ENCODE measurements at places on chromosomes 13 and 19.

GRCh38 chr13:98066636-98067035 is 76.3 kb upstream of the FARP1 start:
- DNase-seq: no peak

DNA sequence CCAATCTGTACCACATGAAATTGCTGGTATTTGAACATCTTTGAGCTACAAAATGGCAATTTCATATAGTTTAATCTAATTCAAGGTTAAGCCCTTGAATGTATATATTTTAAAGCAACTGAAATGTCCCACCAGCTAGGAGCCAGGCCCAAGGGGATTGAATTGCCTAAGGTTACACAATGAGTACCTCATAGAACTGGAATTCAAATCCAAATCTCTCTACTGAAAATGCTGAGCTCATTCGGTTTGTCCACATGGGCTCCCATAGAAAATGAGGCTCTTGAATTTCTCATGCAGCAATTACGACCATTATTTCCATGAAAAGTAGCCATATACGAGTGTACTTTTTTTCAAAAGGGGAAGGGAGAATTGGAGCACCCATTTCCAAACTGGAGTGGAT is 31.5 kb upstream of the FNDC3A start:
- DNase-seq: no peak

DNA sequence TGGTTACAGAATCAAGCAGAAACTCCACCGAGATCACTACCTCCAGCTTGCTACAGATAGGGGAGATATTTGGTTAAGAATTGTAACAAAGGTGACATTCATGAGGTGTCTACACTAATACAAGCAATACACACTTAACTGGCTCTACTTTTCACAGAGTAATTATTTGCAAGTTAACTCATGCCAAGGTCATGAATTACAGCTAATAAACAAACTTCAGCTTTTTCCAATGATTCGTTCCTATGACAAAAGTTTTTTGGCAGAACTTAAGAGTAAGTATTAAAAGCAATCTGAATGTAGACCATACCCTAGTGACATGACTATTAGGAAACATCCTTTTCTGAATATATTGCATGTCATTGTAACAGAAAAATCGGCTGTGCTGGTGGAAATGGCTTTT is 72.1 kb downstream of the LHFPL6 start:
- no peak for DNase-seq

DNA sequence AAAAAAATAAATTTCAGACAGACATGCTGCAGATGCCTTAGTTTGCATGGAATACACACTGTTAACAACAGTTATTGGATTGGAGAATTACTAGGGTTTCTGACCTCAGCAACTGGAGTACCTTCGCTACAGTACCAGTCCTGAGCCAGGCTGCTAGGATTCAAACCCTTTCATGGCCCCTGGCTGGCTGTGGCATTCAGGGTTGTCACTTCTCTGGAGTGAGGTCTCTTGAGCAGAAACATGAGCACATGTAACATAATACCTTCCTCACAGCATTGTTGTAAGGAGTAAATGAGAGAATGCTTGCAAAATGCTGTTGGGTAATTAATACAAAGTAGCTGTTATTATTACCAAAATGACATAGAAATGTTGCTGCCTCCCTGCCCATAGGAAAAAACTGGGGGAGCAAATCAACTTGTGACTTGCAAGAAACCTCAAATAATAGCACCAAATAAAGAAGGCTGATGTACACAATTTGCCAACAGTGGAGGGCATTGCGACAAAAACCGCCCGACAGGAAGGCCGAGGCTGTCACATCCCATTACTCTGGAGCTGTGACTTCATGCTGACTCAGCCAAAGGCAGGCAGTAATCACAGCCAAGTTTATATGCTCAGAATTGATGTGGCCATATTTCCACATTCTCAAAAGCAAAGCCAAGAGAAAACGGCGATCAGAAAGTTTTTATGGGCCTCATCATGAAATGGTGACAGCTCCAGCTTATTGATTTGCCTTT is 100.4 kb downstream of the RFC3 start:
- no peak for DNase-seq

- no peak for DNase-seq
Observed at GRCh38 chr13:110445183-110445582, 116.3 kb downstream of the RAB20 start.

DNA sequence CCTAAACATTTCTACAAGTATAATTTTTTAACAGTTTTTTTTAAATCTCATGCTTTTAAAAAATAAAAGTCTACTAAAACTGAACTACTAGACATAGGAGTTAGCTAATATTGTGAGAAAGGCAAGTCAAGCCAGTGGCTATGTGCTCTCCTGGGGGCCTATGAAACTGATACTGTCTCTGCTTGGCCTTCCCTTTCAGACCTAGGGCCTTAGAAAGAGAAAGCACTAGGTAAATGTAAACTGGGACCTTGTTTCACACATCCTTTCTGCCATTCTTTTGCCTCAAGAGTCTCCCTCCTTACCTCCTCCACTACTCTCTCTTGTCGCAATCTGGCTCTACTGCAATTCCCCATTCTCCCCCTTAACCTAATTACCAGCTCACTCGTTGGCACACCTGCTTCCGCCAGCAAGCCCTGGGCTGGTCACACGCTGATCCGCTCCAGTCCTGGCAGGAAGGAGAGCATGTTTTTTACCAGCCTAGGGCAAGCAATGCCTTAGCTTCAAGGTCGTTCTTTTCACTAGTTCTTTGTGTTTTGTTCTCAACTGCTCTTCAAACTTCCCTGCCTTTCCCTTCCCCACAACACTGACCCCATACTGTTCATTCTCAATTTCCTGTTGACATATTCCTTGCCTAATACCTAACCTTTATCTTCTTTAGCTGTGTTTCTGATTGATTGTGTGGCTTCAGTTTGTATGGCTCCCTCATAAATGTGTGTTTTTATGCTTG is 23.1 kb downstream of the TBC1D4 start:
- peak; percentile 20 for DNase-seq

GRCh38 chr19:10965398-10965797 is 4.6 kb downstream of the SMARCA4 start:
- DNase-seq: no peak

- no peak for DNase-seq
Observed at GRCh38 chr19:40466985-40467734, at the start of gene SPTBN4. SPTBN4 (plus strand) TSS chr19:40467001; CDS start chr19:40472622, 5,621 bp downstream.

GRCh38 chr19:51491586-51491985 is 10.0 kb downstream of the SIGLEC12 start:
- no peak for DNase-seq

GRCh38 chr19:2770055-2771013 is 12.7 kb downstream of the SGTA start:
- no peak for DNase-seq

- no peak for DNase-seq
Observed at GRCh38 chr19:13960863-13961784, 8.8 kb downstream of the DCAF15 start.

DNA sequence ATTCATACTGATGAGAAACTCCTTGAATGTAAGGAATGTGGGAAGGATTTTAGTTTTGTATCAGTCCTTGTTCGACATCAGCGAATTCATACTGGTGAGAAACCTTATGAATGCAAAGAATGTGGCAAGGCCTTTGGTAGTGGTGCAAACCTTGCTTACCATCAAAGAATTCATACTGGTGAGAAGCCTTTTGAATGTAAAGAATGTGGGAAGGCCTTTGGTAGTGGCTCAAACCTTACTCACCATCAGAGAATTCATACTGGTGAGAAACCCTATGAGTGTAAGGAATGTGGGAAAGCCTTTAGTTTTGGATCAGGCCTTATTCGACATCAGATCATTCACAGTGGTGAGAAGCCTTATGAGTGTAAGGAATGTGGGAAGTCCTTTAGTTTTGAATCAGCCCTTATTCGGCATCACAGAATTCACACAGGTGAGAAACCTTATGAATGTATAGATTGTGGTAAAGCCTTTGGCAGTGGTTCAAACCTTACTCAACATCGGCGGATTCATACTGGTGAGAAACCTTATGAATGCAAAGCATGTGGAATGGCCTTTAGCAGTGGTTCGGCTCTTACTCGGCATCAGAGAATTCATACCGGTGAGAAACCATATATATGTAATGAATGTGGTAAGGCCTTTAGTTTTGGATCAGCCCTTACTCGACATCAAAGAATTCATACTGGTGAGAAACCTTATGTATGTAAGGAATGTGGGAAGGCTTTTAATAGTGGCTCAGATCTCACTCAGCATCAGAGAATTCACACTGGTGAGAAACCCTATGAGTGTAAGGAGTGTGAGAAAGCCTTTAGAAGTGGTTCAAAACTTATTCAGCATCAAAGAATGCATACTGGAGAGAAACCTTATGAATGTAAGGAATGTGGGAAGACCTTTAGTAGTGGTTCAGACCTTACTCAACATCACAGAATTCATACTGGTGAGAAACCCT is 26.6 kb downstream of the ZNF345 start:
- peak; percentile 3 for DNase-seq

DNA sequence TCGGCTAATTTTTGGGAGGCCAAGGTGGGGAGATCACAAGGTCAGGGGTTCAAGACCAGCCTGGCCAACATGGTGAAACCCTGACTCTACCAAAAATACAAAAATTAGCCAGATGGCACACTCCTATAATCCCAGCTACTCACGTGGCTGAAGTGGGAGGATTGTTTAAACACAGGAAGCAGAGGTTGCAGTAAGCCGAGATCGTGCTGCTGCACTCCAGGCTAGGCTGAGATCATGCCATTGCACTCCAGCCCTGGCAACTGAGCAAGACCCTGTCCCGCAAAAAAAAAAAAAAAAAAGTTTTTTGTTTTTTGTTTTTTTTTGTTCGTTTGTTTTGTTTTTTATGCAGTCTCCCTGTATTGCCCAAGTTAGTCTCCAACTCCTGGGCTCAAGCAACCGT is 21.2 kb downstream of the MAST1 start:
- no peak for DNase-seq

GRCh38 chr19:44303320-44303719 is 1.5 kb downstream of the ZNF235 start:
- DNase-seq: no peak

GRCh38 chr19:15869109-15869555 is 28.7 kb downstream of the CYP4F2 start:
- DNase-seq: peak; percentile 27

DNA sequence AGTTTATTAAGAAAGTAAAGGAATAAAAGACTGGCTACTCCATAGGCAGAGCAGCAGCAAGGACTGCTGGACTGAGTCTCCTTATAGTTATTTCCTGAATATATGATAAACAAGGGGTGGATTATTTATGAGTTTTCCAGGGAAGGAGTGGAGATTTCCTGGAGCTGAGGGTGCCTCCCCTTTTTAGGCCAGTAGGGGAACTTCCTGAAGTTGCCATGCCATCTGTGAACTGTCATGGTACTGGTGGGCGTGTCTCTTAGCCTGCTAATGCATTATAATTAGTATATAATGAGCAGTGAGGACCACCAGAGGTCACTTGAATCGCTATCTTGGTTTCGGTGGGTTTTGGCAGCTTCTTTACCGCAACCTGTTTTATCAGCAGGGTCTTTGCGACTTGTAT is 13.5 kb downstream of the ZSCAN5A start:
- no peak for DNase-seq

- DNase-seq: no peak
Observed at GRCh38 chr13:42272804-42273175, 838 bp downstream of the AKAP11 start.

- peak; percentile 93 for DNase-seq
Observed at GRCh38 chr19:11091703-11092153, 2.5 kb downstream of the LDLR start.

- no peak for DNase-seq
Observed at GRCh38 chr13:28468023-28468915, 26.7 kb downstream of the FLT1 start.

DNA sequence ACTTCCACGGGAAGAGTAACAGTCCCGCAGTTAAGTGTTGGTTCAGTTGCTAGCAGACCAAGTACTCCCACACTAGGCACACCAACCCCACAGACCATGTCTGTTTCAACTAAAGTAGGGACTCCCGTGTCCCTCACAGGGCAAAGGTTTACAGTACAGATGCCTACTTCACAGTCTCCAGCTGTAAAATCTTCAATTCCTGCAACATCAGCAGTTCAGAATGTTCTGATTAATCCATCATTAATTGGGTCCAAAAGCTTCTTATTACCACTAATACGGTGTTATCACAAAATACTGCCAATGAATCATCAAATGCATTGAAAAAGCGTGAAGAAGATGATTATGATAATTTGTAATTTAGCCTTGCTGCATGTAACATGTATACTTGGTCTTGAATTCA is 95.8 kb downstream of the URI1 start:
- no peak for DNase-seq

GRCh38 chr19:2791876-2792275 is 6.6 kb downstream of the THOP1 start:
- DNase-seq: no peak

GRCh38 chr13:113207460-113207859 is 1.0 kb downstream of the PCID2 start:
- DNase-seq: no peak

- DNase-seq: no peak
Observed at GRCh38 chr13:112428704-112429103, 52.5 kb downstream of the SPACA7 start.

- DNase-seq: peak; percentile 40
Observed at GRCh38 chr19:51020988-51021651, 1.6 kb upstream of the KLK10 start.

- DNase-seq: no peak
Observed at GRCh38 chr13:114041493-114041892, 67.6 kb upstream of the C13orf46 start.
